ENCODE measurements at places on chromosomes 1 and 21.

GRCh38 chr1:161106431-161106830, 8.3 kb downstream of the KLHDC9 start:
- H3K27ac ChIP-seq, result no peak overlapping the region
- no peaks in the 10 kb centered on the region for H3K27me3 ChIP-seq
- peaks cover 26% of the 10 kb centered on the region for H3K36me3 ChIP-seq
- H3K4me1 ChIP-seq, result peaks cover 12% of the 10 kb centered on the region
- DNase-seq, result no peak

DNA sequence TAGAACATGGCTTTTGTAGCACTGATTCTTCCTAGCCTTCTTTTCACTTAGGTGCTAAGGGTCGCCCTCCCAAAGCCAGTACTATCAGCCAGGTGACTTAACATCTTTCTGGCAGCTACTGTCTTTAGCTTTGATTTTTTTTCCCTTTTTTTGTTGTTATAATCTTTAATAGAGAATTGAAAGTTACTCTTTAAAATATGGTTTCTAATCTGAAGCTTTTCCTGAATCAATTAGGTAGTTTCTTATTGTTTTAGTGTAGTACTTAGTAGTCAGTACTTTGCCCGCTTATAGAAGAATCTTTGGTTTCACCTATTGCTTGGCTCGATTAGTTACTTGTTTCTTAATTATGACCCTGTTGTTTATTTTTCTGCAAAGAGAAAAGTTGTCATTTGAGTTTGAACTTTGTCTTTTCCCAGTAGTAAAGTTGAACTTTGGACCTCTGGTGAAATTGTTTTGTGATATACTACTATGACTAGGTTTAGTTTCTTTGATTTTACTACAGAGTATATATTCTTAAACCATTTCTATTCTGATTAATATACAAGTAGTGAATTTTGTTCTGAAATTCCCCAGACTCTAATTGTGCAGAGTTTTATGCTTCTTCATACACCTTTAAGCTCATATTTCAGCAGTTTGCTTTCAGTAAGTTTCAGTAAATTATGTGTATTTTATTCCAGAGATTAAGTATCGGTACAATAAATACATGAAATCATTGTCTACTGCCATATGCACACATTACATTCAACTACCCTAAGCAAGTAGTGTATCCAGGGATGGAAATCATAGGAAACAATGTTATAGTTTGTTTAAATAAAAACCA, 3.9 kb downstream of the MAGI3 start:
- DNase-seq, result no peak
- H3K4me1 ChIP-seq, result peaks cover 22% of the 10 kb centered on the region
- no peak overlapping the region for H3K4me3 ChIP-seq
- H3K27ac ChIP-seq, result no peak overlapping the region

DNA sequence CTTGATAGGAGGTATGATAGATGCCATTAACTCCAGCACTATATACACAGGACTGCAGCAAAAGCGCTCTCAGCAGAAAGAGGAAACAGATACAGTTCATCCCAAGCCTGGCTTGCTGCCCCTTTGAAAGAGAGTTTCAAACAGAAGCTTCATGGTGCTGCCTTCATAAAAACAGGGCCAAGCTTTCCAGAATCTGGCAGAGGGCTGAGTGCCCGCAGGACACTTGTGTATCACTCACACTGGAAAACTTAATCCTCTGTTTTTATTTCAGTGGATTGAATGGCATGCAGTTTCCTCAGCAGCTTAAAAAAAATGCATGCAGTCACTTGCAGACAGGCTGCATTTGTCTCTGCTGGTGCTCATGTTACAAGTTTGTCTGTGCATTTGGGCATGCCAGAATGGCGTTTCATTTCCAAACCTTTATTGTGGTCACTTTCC, 40.4 kb downstream of the KCNJ15 start:
- H3K36me3 ChIP-seq, result no peaks in the 10 kb centered on the region
- H3K27me3 ChIP-seq, result no peaks in the 10 kb centered on the region
- no peak overlapping the region for H3K27ac ChIP-seq
- H3K4me1 ChIP-seq, result peaks cover 28% of the 10 kb centered on the region

DNA sequence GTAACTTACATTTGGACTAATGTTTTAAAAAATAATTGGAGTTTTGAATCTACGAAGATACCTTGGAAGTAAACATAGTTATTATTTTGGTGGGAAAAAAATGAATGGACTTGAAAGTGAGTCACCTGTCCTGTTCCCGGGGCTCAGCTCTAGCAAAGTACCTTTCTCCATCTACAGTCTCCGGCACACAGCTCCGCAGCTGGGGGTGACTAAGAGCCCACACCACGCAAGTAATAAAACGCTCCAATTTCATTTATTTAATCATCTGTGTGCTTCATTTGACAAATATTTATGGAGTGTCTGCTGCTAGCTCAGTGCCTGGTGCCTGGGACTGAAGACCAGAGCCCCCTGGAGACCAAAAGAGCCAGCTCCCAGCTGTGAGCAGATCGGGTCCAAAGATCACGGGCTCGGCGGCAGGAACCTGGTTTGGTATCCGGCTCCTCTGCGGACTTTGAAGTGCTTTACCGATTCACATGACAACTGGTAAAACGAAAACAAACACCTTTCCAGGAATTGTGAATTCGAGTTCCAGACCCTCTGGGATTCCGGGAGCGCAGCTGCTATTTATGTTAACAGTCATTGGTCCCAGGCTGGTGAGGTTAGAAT, 1.7 kb upstream of the RIPK4 start:
- no peaks in the 10 kb centered on the region for H3K36me3 ChIP-seq
- DNase-seq, result peak; percentile 7
- peaks cover 23% of the 10 kb centered on the region for H3K4me1 ChIP-seq
- H3K4me3 ChIP-seq, result peak overlapping the region; percentile 72
- peaks cover 62% of the 10 kb centered on the region for H3K27me3 ChIP-seq
- no peak overlapping the region for H3K27ac ChIP-seq

- H3K4me1 ChIP-seq, result peaks cover 27% of the 10 kb centered on the region
- H3K27ac ChIP-seq, result peak overlapping the region; percentile 81
- peaks cover 25% of the 10 kb centered on the region for H3K36me3 ChIP-seq
- no peaks in the 10 kb centered on the region for H3K27me3 ChIP-seq
- peak overlapping the region; percentile 88 for H3K4me3 ChIP-seq
- no peak for DNase-seq
Observed at GRCh38 chr1:228081144-228081543, 1.4 kb upstream of the ARF1 start.

GRCh38 chr1:83064589-83065242, 934.2 kb downstream of the TTLL7 start:
- peaks cover 4% of the 10 kb centered on the region for H3K4me1 ChIP-seq
- H3K4me3 ChIP-seq, result no peak overlapping the region
- no peak overlapping the region for H3K27ac ChIP-seq
- no peak for DNase-seq
- no peaks in the 10 kb centered on the region for H3K36me3 ChIP-seq

GRCh38 chr1:235160383-235160956, 580 bp downstream of the RBM34 start:
- H3K36me3 ChIP-seq, result peaks cover 16% of the 10 kb centered on the region
- DNase-seq, result no peak
- peaks cover 16% of the 10 kb centered on the region for H3K4me1 ChIP-seq
- H3K27me3 ChIP-seq, result no peaks in the 10 kb centered on the region
- H3K27ac ChIP-seq, result peak overlapping the region; percentile 97

- no peak for DNase-seq
- no peaks in the 10 kb centered on the region for H3K36me3 ChIP-seq
- H3K4me3 ChIP-seq, result no peak overlapping the region
- H3K27ac ChIP-seq, result no peak overlapping the region
Observed at GRCh38 chr21:8991088-8991907, 1530.1 kb upstream of the TPTE start.

- no peaks in the 10 kb centered on the region for H3K27me3 ChIP-seq
- peaks cover 28% of the 10 kb centered on the region for H3K36me3 ChIP-seq
- no peak overlapping the region for H3K27ac ChIP-seq
- peaks cover 7% of the 10 kb centered on the region for H3K4me1 ChIP-seq
Observed at GRCh38 chr1:232962761-232963745, 12.6 kb downstream of the NTPCR start.

GRCh38 chr1:156845055-156845952, 13.6 kb downstream of the INSRR start:
- peaks cover 48% of the 10 kb centered on the region for H3K27me3 ChIP-seq
- peaks cover 28% of the 10 kb centered on the region for H3K4me1 ChIP-seq
- H3K4me3 ChIP-seq, result peak overlapping the region; percentile 64

DNA sequence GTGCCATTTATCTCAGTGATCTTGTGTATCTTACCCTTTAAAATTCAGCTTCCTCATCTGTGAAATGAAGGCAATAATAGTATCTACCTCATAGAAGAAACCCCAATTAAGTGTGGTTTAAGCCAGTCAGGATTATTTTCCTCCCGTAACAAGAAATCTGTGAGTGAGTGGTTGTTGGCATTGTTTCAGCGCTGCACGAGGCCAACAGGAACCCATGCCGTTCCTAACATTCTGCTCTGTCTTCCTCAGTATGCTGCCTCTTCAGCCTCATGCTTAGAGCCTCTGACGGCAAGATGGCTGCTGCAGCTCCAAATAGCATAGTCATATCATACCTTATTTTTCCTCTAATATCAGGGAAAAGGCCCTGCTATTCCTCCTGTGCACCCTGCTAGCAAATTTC, 289.7 kb downstream of the TM2D1 start:
- H3K36me3 ChIP-seq, result no peaks in the 10 kb centered on the region
- H3K27me3 ChIP-seq, result peaks cover 16% of the 10 kb centered on the region
- DNase-seq, result no peak
- H3K4me1 ChIP-seq, result no peaks in the 10 kb centered on the region

GRCh38 chr1:165668184-165668583, 30.2 kb downstream of the ALDH9A1 start:
- H3K27me3 ChIP-seq, result no peaks in the 10 kb centered on the region
- H3K27ac ChIP-seq, result no peak overlapping the region
- H3K4me3 ChIP-seq, result no peak overlapping the region
- H3K4me1 ChIP-seq, result peaks cover 13% of the 10 kb centered on the region
- peaks cover 64% of the 10 kb centered on the region for H3K36me3 ChIP-seq

DNA sequence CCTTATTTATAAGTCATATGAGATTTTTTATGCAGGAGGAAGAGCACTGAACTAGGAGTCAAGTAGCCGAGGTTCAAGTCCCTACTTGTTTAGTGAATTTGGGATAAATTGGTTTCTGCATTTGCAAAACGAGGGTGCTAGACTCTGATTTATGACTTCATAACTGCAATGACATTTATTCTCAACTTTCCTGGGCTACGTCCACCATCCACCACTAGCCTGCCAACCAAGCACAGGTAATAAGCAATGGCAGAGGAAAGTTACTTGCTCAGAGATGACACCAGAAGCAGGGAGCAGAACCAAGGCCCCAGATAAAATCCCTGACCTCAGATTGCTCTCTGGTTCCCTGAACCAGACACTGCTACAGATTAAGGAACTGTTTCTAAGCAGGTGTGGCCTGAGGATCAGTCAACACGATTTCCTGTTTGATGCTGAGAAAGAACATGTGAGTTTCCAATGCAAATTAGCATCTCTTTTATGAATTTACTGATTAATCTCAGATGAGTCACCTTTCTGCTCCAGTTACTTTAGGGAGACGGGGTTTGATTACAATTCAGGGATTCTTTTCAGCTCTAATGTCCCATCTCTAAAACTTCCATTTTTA, 52.7 kb downstream of the PLPP3 start:
- no peaks in the 10 kb centered on the region for H3K36me3 ChIP-seq
- DNase-seq, result no peak
- H3K4me1 ChIP-seq, result peaks cover 6% of the 10 kb centered on the region
- H3K27me3 ChIP-seq, result peaks cover 4% of the 10 kb centered on the region
- no peak overlapping the region for H3K4me3 ChIP-seq

GRCh38 chr1:14689996-14690615, 91.6 kb downstream of the KAZN start:
- H3K27me3 ChIP-seq, result no peaks in the 10 kb centered on the region
- H3K4me3 ChIP-seq, result no peak overlapping the region
- H3K27ac ChIP-seq, result no peak overlapping the region

- no peak overlapping the region for H3K27ac ChIP-seq
- H3K4me3 ChIP-seq, result no peak overlapping the region
- H3K36me3 ChIP-seq, result no peaks in the 10 kb centered on the region
- no peaks in the 10 kb centered on the region for H3K27me3 ChIP-seq
- no peak for DNase-seq
Observed at GRCh38 chr21:28237661-28238060, 755.0 kb downstream of the LTN1 start.

- H3K27ac ChIP-seq, result no peak overlapping the region
- DNase-seq, result no peak
- peaks cover 13% of the 10 kb centered on the region for H3K4me1 ChIP-seq
Observed at GRCh38 chr1:212976586-212976985, 26.2 kb downstream of the VASH2 start.

GRCh38 chr1:215489771-215490565, 77.1 kb upstream of the KCTD3 start:
- H3K27me3 ChIP-seq, result no peaks in the 10 kb centered on the region
- DNase-seq, result no peak
- H3K36me3 ChIP-seq, result no peaks in the 10 kb centered on the region
- no peak overlapping the region for H3K4me3 ChIP-seq

GRCh38 chr1:112700290-112701226, 6.4 kb downstream of the RHOC start:
- H3K36me3 ChIP-seq, result peaks cover 44% of the 10 kb centered on the region
- peak overlapping the region; percentile 92 for H3K27ac ChIP-seq
- H3K4me1 ChIP-seq, result peaks cover 64% of the 10 kb centered on the region
- H3K4me3 ChIP-seq, result peak overlapping the region; percentile 57
- DNase-seq, result peak; percentile 65
- no peaks in the 10 kb centered on the region for H3K27me3 ChIP-seq

GRCh38 chr1:49864581-49864980, 159.2 kb downstream of the AGBL4 start:
- no peak for DNase-seq
- no peaks in the 10 kb centered on the region for H3K36me3 ChIP-seq
- no peak overlapping the region for H3K27ac ChIP-seq
- H3K4me3 ChIP-seq, result no peak overlapping the region

- no peak overlapping the region for H3K4me3 ChIP-seq
- H3K27me3 ChIP-seq, result no peaks in the 10 kb centered on the region
- H3K27ac ChIP-seq, result no peak overlapping the region
- no peaks in the 10 kb centered on the region for H3K4me1 ChIP-seq
Observed at GRCh38 chr1:2927393-2928360, 93.6 kb upstream of the ACTRT2 start.

- DNase-seq, result no peak
- H3K4me1 ChIP-seq, result no peaks in the 10 kb centered on the region
- no peaks in the 10 kb centered on the region for H3K36me3 ChIP-seq
Observed at GRCh38 chr1:48939042-48939441, 162.4 kb upstream of the BEND5 start.

DNA sequence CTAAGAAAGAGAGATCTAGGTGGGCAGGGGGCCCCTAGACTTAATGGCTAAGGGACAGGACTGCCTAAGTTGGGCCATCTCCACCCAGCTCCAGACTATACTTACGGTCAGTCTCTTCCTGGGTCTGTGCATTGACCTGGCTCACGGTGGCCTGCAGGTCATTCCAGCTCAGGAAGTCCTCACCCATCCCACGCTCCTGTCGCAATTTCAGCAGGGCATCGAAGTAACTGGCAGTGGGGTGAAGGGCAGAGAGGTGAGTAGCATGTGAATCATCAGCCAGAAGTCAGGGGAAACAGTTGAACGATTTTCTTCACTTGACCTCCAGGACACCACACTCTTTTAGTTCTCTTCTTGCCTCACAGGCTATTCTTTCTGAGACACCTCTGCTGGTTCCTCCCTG, 20.5 kb downstream of the IQGAP3 start:
- H3K36me3 ChIP-seq, result peaks cover 14% of the 10 kb centered on the region
- no peaks in the 10 kb centered on the region for H3K27me3 ChIP-seq
- no peak overlapping the region for H3K4me3 ChIP-seq
- DNase-seq, result no peak
- peaks cover 5% of the 10 kb centered on the region for H3K4me1 ChIP-seq

- peak overlapping the region; percentile 75 for H3K4me3 ChIP-seq
- H3K36me3 ChIP-seq, result peaks cover 18% of the 10 kb centered on the region
- no peak for DNase-seq
- peak overlapping the region; percentile 86 for H3K27ac ChIP-seq
- no peaks in the 10 kb centered on the region for H3K27me3 ChIP-seq
- peaks cover 17% of the 10 kb centered on the region for H3K4me1 ChIP-seq
Observed at GRCh38 chr1:228100822-228101613, 2.1 kb downstream of the C1orf35 start.

GRCh38 chr1:38746402-38746935, 113.1 kb downstream of the RRAGC start:
- H3K27me3 ChIP-seq, result peaks cover 3% of the 10 kb centered on the region
- DNase-seq, result no peak
- H3K36me3 ChIP-seq, result no peaks in the 10 kb centered on the region
- H3K27ac ChIP-seq, result no peak overlapping the region

Data from activated T-helper 1 cell treated with anti-CD3 and anti-CD28 coated beads, Interleukin-12 subunit alpha, Interleukin-12 subunit beta, Interleukin-2, Interleukin-4 antibody, amounts not matched to agents 30 ng/mL and 10 ng/mL and 1 ng/mL, durations not matched to agents 14 hours and 24 hours and 36 hours (primary cell).